ENCODE measurements at places on chromosomes 3 and 15.

GRCh38 chr15:66730168-66731021, 28.4 kb downstream of the SMAD6 start:
- no peak for DNase-seq

DNA sequence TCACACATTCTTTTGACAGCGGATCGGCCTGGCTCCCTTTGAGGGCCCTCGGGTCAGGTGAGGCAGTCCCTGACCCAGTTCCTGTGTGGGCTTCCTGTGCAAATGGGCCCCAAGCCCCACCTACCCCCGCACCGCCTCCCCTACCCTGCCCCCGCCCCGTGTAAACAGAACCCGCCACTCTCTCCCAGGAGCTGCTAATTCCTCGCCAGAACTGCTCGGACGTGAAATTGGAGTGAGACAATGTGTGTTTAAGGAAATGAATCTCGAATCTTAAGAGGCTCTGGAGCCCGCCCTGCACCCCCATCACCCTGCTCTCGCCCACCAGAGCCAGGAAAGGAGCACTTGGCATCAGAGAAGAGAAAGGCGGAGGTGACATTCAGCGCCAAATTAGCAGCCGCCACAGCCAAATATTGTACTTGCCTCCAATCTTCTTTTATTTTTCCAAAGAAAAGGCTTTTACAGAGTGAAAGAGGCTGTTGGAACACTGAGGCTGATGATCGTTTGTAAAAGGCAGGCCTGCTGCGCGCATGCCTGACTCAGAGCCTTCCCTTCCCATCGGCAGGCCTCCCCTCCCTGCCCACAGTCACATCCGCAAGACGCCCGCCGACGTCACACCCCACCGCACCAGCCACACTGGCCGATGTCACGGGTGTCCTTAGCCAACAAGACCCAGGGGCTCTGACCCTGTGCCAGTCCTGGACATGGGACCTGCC, 53.1 kb downstream of the CACNA2D2 start:
- no peak for DNase-seq

- no peak for DNase-seq
These were observed 204.4 kb upstream of the RASGRP1 start for GRCh38 chr15:38768970-38769369.

GRCh38 chr15:61057830-61058529, 171.1 kb downstream of the RORA start:
- no peak for DNase-seq

DNA sequence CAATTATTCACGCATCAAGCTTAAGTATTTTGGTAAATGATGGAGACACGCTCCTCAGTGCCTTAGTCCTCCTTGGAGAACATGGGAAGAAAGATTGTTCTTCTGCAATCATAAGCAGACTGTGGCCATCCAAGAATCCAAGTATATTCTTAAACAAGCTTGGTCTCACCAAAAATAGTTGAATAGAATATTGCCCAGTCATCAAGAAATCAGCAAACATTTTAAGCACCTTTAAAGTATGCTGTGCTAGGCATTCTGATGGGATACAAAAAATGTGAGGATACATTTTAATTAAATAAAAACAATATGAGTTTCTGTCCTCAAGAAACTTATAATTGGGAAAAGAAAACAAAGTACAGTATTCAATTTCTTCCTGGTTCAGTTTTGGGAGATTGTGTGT, 445.5 kb downstream of the CNTN4 start:
- DNase-seq = no peak

GRCh38 chr3:138070006-138070405, 45.4 kb downstream of the DZIP1L start:
- peak; percentile 80 for DNase-seq

- no peak for DNase-seq
These were observed 57.5 kb downstream of the TPRG1 start for GRCh38 chr3:189229196-189229828.

- DNase-seq = no peak
These were observed 1.9 kb upstream of the ISL2 start for GRCh38 chr15:76334438-76335306.

DNA sequence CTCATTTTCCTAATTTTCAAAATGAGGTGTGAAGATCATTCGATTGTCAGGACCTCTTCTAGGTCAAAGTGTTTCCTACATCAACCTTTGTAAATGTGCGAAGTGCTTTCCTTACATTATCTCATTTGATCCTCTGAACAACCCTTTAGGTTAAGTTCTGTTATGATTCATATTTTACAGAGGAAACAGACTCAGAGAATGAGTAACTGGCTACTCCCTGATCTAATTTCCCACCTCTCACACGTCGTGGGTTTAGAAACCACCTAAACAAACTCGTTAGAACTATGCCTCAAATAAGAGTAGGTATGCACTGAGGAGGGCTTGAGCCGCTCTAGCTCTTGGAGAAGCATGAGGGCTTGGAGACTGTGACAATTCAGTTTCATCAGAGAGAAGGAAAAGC, 148.6 kb downstream of the CD47 start:
- no peak for DNase-seq

DNA sequence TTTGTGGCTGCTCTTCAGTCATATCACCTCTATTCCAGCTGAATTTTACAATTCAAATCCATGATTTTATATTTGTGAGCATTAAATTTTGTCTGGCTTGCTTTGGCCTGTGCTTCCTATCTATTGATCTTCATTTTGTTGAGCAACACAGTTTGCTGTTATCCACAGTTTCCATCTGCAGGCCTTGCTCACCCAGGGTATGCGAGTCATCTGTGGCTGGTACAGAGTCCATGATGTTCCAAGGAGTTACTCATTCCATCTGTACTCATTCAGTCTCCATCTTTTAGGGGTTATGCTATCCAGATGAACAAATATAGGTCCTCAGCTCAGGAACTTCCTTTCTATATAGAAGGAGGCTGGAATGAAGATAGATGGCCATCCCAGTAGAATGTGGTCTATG, 70.1 kb upstream of the CCK start:
- DNase-seq = no peak

DNA sequence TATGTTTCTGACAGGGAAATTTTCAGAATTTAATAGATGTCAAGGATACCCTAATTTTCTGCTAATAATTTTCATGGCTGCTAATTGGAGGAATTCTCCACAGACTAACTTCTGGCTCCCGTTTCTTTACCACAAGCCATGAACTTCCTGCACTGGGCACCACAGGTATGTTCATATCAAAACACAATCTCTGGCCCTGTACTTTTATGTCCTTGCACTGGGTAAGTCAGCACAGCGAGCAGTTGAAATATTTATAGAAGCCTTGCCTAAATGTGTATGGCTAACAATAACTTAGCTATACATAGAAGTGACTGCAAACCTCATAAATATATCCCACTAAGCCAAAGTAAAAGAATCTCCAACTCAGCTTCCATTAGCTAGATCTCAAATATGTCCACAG, 246.9 kb downstream of the ZIC1 start:
- DNase-seq = no peak

GRCh38 chr15:77596821-77597803, 35.6 kb downstream of the LINGO1 start:
- DNase-seq = no peak

- DNase-seq = no peak
These were observed 508 bp upstream of the ECT2 start for GRCh38 chr3:172750069-172750367.

Data from NCI-H1105 treated with DMSO at 0.1 percent for 48 hours (cell line).